ENCODE measurements at places on chromosomes 5 and 9.
A peak's percentile ranks its signal among the peaks of the same experiment; 100 is the strongest.

DNA sequence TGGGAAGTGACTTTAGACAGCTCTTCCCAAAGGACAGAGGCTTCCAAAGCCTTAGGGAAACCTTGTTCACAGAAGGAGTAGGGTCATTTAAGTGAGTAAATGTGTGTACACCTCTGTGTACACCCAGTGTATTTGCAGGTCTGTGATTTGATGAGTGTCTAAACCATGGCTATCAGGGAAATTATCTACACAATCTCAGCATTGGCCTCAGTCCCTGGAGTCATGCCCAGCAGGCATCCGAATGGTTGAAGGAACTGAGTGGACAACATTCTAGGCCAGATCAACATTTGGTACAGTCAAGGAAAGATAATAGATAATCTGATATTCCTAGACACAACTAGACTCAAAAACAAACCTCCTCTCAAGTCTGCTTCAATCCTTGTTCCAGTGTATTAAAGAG lies 258.4 kb upstream of the DAPK1 start:
- no peak for DNase-seq

DNA sequence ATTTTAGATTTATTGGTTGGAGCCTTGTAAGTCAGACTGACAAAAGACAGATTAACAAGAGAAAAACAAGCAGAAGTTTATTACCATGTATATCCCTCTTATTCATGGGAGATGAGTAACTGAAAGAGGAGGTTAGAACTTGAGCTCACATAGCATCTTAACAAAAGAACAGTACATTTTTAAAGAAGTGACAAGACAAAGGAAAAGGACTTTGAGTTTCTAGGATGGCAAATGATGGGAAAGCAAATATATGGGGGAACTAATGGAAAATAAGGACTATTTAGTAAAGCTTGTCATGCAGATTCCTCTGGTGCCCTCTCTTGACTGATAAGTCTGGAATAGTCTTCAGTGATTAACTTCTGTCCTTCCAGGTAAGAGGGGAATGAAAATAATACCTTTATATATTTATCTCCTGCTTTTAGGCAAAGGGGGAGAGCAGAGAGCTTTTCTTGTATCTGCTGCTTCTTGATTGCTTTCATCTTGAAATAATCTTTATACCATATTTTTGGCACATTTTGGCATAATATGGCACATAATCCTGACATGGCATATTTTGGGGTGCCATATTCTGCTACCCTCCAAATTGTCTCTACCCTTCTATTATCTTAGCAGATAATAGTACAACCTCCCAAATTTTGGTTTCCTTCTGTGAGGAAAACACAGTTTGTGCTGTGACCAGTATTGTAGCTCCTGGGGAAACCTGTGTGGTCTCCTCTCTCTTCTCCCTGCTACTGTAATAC lies 206.8 kb downstream of the TMC1 start:
- no peak for DNase-seq

DNA sequence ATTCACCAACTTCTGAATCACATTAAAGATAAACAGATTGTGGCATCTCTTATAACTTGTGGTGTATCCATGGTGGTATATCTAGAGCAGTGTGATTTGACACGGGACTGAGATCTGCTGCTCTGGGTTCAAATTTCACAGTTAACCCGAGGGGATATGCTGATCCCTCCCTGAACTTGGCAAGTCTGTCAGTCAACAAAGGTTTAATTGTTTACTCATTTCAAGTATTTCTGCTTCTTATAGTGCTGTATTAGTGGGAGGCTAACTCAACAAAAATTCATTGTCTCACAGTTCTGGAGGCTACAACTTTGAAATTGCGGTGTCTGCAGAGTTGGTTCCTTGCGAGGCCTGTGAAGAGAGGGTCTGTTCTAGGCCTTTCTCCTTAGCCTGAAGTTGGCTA lies 1175.2 kb downstream of the PTPRD start:
- no peak for DNase-seq

DNA sequence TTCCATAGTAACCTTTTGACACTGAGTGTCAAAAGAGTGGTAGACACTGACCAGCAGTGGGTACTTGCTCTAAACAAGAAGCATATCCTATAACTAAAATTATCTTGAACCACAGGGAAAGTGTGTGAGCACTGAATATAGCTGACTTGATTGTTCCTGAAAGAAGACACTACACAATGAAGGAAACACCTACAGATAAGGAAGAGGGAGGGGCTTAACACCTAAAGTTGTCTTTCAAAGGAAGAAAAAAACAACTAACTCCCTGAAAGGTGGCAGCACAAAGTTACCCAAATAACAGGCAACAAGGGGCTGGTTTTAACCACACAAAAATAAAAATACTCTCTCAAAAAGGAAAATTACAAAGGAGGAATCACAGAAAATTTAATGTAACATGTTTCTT lies 6.6 kb downstream of the ELAVL2 start:
- DNase-seq: no peak

DNA sequence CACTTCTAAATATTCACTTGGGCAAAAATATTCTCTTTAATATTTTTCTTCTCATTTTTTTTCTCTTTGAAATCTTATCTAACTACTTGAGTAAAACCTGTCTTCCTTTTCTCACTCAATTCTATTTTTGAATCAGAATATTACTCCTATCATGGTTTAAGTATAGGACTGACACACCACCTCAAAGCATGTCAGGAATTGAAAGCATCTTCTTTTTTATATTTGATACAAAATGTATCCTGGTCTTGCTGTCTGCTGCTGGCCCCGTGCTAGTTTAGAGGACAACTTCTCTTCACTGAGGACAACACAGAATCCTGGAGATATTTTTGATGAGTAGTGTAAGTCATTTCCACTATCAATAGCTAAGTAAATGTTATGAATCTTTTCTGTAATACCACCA lies 383.6 kb downstream of the GADD45G start:
- DNase-seq: no peak

DNA sequence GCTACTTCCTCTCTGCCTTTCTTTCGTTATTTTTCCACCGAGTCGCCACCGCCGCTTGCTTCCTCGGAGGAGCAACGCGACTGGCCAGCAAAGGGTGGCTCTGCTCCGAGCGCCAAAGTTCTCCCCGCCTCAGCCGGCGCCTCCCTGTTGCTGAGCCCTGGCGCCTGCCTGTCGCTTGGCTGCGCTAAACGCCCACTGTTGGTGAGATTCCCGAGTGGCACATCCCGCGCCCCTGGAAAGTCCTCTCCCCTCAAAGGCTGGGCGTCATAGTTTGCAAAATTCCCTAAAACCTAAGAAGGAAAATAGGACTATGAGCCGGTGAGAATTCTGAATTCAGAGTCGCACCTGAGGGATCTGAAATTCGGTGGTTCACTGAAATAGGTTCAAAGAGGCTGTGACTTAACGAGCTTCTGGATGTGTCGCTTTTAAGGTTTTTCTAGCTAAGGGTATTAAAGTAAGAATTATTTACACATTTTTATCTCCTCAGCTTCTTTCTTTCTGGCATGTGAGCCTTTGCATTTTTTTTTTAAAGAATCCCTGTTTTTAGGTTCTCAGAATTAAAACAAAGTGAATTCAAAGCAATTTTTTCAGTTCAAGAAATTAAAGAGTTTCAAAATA lies at the start of gene GRIN3A:
TSS of gene GRIN3A (minus strand) at position 82 of the 618 bp plus-strand sequence. CDS start 668 bp downstream, outside the sequence.
- no peak for DNase-seq

GRCh38 chr9:112166176-112167140 lies 8.6 kb downstream of the SUSD1 start:
- no peak for DNase-seq

GRCh38 chr5:157072508-157072907 lies 13.6 kb upstream of the HAVCR1 start:
- DNase-seq: no peak

GRCh38 chr5:57155033-57155432 lies 18.8 kb upstream of the GPBP1 start:
- no peak for DNase-seq

- DNase-seq: no peak
Measured at GRCh38 chr5:44797841-44798240, 10.9 kb upstream of the MRPS30 start.

DNA sequence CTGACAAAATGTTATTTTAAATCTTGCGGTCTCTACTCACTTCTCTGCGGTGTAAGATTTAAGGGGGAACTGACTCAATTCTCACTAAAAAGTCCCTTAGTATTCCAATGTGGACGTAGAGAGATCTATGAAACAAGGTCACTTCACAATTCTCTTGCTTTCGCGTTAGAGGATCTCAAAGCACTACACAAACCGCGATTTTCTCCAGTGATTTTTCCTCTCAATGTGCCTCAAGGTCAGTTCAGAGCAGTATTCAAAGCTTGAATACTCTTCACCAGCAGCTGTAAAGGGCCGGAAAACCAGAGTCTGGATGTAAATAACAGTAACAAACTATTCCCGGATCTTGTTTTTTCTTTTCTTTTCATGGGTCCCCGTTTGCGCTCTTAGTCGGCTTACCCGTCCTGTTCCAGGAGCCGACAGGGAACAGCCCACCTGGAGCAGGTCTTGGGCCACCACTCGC lies 128.2 kb downstream of the TMEM161B start:
- DNase-seq: no peak

- no peak for DNase-seq
Measured at GRCh38 chr9:137371946-137372651, 50.9 kb downstream of the EXD3 start.

DNA sequence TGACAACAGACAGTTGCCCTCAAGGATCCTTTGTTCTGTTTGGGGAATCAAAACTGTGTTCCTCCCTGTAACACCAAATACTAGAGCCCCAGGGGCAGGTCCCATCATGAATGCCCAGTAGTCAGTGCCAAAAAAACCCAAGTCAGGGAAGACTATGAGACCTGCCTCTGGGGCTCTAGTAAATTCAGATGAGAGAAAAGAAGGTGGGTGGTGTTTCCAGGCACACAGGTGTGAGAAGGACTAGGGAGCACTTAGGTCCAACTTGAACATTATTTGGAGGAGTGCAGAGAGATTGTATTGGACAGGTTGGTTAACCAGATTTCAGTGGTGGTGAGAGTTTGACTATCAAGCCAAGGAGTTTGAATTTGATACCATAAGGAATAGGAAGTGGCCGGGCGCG lies 52.0 kb downstream of the SLC22A5 start:
- DNase-seq: no peak

GRCh38 chr9:71589612-71590011 lies 178.7 kb downstream of the CEMIP2 start:
- no peak for DNase-seq

DNA sequence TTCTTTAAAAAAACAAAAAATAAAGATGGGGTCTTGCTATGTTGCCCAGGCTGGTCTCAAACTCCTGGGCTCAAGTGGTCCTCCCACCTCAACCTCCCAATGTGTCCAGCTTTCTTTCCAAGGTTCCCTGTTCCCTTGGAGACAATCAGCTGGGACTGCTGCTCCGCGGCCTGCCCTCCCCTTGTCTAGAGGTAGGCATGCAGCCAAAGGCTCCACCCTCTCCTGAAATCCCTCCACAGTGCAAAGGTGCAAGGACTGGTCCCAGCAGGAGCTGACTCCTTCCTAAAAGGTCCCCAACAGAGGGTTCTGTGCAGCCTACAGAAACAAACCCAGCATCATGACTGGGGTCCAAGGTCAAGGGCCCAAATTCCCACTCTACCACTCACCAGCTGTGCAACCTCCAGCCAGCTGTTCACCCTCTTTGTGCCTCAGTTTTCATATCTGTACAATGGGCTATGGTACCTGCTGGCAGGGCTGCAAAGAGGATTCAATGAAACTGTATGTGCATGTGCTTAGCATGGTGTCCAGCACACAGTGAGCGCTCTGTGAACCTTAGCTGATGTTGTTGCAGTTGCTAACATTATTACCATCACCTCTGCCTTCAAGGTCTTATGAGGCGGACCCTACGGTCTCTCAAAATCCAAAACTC lies 47.5 kb downstream of the BARX1 start:
- no peak for DNase-seq

DNA sequence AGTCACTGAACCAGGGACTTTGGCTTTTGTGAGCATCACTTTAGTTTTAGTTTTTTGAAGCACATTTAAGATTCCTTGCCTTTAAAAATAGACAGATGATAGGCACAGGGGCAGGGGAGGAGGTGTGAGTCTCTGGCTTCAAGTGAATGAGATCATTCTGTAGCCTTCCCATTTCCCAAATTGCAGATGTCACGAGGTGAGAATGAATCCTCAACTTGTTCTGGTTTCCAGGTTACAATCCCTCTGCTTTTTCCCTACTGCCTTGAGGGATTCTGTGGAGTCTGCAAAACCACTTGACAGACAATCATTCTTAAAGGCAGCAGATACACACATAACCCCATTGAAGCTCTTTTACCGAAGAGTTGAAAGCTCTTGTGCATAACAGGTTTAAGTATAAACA lies 332.4 kb downstream of the DMAC1 start:
- DNase-seq: peak; percentile 11

GRCh38 chr5:66511491-66511890 lies 84.7 kb upstream of the MAST4 start:
- DNase-seq: no peak

GRCh38 chr5:50751064-50751657 lies 84.7 kb downstream of the PARP8 start:
- peak; percentile 41 for DNase-seq

DNA sequence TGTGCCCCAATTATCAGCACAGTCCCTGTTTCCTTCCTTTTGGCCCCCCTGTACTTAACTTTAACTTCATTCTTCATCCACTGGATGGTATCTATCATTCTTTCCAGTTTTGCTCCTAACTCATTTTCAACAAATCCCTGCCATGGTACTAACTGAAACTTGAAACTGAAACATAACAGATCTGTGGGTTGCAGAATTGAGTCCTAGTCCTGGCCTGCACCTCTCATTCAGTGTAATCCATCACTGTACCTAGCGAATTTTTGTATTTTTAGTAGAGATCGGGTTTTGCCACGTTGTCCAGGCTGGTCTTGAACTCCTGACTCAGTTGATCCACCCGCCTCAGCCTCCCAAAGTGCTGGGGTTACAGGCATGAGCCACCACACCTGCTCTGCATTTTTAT lies 15.3 kb upstream of the PIK3R1 start:
- no peak for DNase-seq

DNA sequence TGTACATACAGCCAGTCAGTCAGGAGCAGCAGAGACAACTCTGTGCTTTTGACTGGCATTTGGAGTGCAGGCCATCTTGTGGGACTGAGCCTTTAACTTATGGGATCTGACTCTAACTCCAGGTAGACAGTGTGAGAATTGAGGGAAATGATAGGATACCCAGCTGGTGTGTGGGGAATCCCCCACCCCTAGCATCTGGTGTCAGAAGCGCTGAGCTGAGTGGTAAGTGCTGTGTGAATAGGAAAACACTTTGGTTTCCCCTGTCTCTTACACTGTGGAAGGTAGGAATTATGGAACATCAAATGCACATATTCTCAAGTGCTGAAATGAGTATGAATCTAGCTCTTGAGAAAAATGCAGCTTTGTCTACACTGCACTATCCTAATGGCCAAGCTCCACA lies 43.9 kb downstream of the CCDC125 start:
- DNase-seq: no peak

- no peak for DNase-seq
Measured at GRCh38 chr9:92657296-92658094, 12.4 kb downstream of the IPPK start.

- DNase-seq: no peak
Measured at GRCh38 chr9:34546834-34547827, 24.3 kb upstream of the ENHO start.

- no peak for DNase-seq
Measured at GRCh38 chr5:150780187-150780692, 1.7 kb downstream of the SMIM3 start.
